MM.1S (cell line): ENCODE measurements at places on chromosomes 6 and 20.

DNA sequence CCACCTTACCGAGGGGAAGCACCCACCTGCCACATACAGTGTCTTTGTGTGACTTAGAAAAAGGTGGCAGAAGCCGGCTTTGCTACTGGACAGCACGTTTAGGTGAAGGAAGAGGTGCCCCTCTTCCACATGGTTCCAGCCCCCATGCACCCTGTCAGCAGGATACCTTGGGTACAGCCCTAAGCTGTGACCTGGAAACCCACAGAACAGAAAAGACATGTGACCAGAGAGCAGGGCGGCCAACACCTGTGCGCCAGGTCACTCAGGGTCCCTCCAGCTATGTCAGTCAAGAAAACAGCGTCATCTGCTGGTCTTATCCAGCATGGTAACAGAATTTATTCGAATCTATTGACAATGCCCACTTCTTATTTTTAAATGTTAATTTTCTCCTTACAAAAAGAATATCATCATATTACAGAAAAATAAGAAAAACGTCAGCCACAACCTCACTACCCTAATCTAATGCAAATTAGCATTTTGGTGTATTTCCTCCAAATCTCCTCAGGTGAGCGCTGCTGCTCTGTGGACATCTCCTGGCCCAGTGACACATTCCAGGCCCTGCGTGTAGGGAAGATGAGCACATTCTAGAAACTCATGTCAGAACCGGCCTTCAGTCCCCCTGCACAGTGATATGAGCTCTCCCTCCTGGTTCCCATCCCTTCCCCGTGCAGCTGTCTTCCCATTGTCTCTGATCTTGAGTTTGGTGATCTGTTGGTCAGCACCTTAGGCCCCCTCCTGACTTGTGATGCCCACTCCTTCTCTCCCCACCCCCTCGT, 37.2 kb downstream of the GTF2H5 start:
- DNase-seq, result peak; percentile 59

GRCh38 chr6:37134396-37135191, 35.4 kb upstream of the PIM1 start:
- no peak for DNase-seq

GRCh38 chr20:8121666-8122065, 10.4 kb upstream of the PLCB1 start:
- no peak for DNase-seq

DNA sequence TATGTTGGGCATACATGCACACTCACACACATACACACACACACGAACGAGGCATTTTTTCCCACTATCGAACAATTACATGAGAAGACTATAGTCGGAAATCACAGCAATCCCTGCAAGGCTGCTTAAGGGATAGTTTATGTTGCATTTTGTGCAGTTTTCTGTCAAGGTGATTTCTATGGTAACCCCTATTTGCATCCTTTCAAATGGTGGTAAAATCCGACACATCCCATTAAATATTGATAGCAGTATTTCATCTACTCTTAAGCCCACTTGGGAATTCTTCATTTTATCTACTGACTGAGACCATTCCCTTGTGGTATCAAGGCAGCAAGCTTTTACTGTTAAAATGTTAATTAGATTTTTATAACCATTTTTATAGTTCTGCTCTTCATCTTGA, 457.8 kb downstream of the HACE1 start:
- no peak for DNase-seq

- no peak for DNase-seq
These were observed 17.1 kb downstream of the RANBP9 start for GRCh38 chr6:13694562-13694961.

DNA sequence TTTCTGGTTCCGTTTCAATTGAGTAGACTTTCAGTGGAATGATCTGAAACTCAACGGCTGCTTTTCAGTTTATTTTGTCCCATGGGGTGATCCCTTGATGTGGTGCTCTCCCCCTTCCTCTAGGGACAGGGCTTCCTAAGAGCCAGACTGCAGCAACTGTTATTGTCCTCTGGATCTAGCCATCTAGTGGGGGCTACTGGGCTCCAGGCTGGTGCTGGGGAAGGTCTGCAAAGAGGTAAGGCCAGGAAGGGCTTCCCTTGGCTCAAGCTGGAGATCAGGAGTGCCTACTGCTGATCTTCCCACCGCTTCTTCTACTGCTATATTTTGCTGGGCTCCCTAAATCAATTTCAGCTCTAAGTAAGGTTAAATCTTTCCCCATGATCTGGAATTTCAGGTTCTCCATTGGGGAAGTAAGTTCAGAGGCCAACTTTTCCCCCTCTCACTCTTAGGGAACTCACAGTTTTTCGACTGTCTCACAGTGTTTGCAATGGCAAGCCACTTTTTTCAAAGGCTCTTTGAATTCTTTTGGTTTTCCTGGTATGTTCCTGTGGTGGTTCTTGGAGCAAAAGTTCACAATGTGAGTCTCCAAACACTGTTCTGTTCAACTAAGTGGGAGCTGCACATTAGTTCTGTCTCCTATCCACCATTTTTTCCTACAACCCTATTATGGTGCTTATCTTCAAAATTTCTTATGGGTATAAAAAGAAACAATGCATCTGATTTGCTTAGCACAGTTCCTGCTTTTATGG, 286.2 kb upstream of the EXOC2 start:
- no peak for DNase-seq

DNA sequence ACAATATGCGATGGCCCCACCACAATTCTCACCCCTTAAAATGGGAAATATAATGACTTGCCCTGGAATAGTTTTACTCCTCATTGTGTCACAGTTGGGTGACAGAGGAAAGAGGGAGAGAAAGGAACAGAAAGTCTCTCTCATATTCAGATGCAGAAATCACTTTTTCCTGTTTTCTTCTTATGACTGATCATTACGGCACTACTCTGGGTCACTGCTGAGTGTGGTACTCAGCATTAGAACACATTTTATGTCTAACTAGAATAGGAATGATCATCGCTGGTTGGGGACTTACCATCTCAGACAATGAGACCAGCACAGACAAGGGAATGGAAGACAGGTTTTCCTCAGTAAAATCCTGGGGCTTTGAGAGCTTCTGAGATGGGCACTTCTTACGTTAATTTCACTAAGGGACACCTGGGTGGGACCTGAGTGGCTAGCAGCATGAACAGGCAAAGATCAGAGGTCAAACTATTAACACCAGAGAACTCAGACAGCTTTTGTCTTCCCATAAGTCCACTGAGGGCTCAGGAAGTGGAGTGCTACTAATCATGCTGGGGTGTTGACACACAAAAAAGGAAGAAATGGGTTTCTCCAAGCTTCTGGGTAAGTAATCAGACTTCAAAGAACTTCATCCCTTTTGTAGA, 54.9 kb upstream of the ARHGAP18 start:
- no peak for DNase-seq

GRCh38 chr6:34546551-34547321, 9.4 kb downstream of the SPDEF start:
- DNase-seq, result no peak

GRCh38 chr6:77650098-77650663, 2.7 kb upstream of the MEI4 start:
- DNase-seq, result peak; percentile 37

DNA sequence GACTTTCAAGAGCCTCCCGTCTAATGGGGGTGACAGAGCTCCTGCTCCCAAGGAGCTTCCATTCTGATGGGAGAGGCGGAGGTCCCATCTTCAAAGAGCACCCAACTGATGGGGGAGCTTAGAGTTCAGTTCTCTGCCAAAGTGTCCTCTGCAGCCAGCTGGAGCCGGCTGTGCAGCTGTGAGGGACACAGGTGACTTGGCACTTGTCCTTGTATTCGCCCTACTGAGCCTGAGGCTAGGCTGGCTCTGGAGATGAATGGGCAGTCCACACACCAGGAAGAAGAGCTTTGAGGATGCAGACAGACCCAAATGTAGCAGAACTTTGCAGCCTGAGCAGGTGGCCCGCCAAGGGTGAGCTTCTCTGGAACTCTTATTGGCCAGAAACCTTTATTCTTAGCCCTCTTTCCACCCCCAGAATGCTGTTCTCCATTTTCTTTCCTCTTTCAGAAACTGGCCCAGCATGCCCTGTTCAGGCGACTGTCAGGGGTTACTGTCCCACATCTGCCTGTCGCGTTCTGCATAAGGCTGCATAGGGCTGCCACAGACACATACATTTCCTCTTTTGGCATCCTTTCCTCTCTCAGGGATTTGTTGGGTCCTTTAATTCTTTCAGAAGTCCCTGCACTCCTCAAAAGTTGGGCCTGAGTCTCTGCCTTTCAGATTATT, 108.7 kb upstream of the LRFN2 start:
- no peak for DNase-seq

DNA sequence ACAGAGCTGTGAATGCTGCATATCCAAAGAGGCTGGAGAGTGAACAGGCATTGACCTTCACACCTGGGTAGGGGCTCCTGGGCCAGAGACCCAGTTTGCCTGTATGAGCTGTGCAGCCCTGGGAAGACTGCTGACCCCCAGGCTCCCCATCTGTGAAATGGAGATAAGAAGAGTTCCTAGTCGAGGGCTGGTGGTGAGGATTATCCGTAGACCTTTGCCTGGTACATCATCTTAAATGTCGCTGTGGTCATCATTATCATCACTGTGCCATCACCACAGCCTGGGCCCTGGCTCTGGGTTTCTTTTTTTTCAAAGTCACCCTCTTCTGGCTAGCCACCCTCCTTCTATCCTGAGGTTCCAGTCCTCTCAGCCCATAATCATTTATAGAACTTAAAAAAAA, 12.0 kb downstream of the AGPAT4 start:
- DNase-seq, result no peak

DNA sequence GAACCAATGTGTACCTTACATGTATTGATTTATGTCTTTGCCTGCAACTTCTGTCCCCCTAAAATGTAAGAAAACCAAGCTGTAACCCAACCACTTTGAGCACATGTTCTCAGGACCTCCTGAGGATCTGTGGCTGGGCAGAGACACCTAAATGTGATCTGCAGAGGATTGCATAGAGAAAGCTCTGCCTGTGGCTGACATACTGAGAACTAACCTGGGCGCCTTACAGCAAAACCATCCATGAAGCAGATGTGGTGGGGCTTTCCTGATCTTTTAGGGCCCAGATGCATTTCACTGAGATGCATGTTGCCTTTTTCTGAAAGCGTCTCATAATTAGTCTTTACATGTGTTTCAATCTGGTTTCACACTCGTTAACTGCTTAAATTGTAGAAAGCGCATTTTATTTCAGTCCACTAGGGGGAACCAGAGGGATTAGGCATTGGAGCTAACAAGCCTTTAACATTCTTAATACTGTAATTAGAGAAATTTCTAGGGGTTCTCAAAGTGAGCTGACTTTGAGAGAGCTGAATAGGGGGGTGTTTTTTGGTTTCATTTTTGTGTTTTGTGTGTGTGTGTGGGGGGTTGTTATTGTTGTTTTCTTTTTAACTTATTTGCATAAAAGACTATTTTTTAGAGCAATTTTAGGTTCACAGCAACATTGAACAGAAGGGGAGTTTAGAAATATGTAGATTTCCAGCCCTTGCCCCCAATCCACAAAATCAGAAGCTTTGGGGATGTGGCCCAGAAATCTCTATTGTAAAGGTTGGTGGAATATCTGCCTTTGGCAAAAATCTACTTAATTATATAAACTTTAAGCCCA, 50.9 kb upstream of the FAM184A start:
- DNase-seq, result peak; percentile 74

GRCh38 chr6:114997813-114998292, 655.0 kb upstream of the HS3ST5 start:
- peak; percentile 34 for DNase-seq

GRCh38 chr20:59576216-59576953, 28.0 kb upstream of the PHACTR3 start:
- no peak for DNase-seq

DNA sequence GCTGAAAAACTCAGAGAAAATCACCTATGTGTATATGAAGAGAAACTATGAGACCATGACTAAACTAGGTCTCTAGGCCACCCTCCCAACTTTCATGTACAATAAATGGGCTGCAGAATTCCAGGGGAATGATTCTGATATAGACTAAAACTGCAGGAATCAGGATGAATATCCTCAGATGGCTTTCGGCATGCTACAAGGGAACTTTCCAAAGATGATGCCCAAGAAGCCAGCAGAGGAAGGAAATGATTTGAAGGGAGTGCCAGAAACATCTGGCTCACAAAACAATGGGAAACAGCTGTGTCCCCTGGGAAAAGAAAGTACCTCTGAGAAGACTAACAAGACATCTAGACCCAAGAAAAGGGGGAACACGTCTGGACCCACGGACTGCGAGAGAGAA, 41.1 kb downstream of the PLN start:
- no peak for DNase-seq

- DNase-seq, result no peak
These were observed 120.8 kb downstream of the OR2B2 start for GRCh38 chr6:27791182-27791943.

- peak; percentile 87 for DNase-seq
These were observed 31.5 kb downstream of the PMEPA1 start for GRCh38 chr20:57678340-57678739.

DNA sequence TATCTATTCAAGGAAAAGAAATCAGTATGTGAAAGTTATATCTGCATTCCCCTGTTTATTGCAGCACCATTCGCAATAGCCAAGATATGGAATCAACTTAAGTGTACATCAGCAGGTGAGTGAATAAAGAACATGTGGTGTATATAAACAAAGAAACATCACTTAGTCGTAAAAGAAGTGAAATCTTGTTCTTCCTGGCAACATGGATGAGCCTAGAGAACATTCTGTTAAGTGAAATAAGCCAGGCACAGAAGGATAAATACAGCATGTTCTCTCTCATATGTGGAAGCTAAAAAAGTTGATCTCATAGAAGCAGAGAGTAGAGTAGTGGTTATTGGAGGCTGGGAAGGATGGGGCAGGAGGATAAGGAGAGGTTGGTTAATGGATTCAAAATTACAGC, 287.9 kb upstream of the FERMT1 start:
- DNase-seq, result no peak

DNA sequence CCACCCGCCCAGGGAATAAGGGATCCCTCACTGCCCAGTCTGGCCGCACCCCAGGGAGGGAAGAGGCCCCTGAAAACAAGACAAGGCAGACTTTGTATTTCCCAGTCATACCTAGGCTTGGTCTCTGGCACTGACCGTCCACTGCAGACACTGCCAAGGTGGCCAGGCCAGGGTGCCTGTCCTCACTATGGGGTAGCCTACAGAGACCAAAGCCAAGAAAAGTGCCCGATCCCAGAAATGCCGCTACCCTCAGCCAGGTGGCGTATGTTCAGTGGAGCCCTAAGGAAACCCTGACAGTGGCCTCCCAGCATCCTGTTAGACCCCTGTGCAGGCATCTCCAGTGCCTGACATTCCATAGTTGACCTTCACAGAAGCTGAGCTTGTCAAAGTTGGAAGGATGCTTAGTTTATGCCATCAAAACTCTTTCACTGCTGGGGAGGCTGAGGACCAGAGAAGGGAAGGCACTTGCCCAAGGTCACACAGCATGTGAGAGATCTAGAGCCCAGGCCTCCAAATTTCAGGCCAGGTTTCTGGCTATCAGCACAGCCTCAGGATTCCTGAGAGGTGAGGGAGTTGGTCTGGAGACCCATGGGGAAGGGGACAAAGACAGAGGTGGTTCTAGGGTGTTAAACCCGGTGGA, 2.5 kb downstream of the SCRT2 start:
- DNase-seq, result no peak

DNA sequence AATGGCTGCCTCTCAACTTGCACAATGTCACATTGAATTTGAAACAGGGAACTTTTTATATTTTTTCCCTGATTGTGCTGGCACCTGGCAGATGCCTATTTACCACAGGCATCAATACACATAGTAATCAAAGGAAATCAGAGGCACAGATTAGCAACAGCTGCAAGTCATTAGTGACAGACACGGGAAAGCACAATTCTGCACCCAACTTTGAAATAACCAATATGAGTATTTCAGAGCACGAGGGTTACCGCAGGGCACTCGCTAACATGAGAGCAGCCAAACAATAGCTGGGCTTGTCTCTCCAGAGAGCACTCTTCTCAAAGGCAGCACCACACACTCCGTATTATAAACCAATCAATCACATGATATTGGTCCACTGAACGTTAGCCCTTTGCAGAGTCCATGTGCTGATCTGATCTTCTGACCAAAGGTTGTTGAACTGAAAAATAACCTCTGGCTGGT, 149.5 kb downstream of the RNF144B start:
- no peak for DNase-seq
